Activated naive CD8-positive, alpha-beta T cell treated with anti-CD3 and anti-CD28 coated beads for 36 hours (primary cell): ENCODE measurements at places on chromosomes 1 and 21. TPM values are rescaled to one million over a fixed set of nuclear protein-coding genes. Genes with fewer than 3 reads are reported as not detected.
A peak's percentile ranks its signal among the peaks of the same experiment; 100 is the strongest.

Gene SNX7
- not detected for total RNA-seq

GRCh38 chr21:38774586-38775285, 31.0 kb upstream of the ETS2 start:
- peaks cover 12% of the 10 kb centered on the region for H3K36me3 ChIP-seq
- peaks cover 10% of the 10 kb centered on the region for H3K27me3 ChIP-seq
- no peak overlapping the region for H3K4me3 ChIP-seq
- no peak for DNase-seq
- H3K4me1 ChIP-seq: peaks cover 31% of the 10 kb centered on the region

Gene TFAP2E
- total RNA-seq: 0.27 TPM

GRCh38 chr1:25130895-25131294, 101.4 kb downstream of the SYF2 start:
- peaks cover 8% of the 10 kb centered on the region for H3K4me1 ChIP-seq
- no peak overlapping the region for H3K4me3 ChIP-seq
- no peaks in the 10 kb centered on the region for H3K36me3 ChIP-seq
- no peak for DNase-seq

Gene COL8A2
- total RNA-seq: 1.9 TPM

GRCh38 chr1:110617116-110617515, 11.0 kb upstream of the KCNA2 start:
- no peak overlapping the region for H3K4me3 ChIP-seq
- H3K36me3 ChIP-seq: no peaks in the 10 kb centered on the region
- H3K27me3 ChIP-seq: no peaks in the 10 kb centered on the region
- no peak for DNase-seq
- H3K27ac ChIP-seq: no peak overlapping the region

Gene MEX3A
- total RNA-seq: 0.34 TPM

Gene SMIM1
- total RNA-seq: 1.8 TPM

Gene TTC22
- 4.8 TPM for total RNA-seq

DNA sequence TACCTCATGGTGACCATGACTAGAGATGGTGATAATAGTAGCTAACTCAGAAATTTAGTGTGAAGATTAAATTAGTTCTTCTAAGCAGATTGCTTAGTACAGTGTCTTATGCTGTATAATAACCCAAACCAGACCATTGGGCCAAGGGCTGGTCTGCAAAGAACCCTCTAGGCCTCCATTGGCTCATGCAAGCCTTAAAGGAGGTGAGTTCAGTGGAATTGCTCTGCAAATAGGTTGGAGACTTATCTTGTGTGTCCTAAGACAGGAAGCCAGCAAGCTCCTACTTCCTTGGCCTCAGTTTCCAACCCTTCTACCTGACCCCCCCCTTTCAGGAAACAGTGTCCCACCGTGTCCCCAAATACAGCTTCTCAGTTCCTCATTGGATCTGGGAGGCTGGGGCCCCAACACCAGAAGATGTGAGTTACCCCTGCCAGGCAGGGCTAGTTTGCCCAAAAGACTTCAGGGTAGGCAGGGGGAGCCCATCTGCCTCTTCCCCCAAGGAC, 1.9 kb upstream of the MEF2D start:
- peaks cover 5% of the 10 kb centered on the region for H3K36me3 ChIP-seq
- H3K27me3 ChIP-seq: no peaks in the 10 kb centered on the region
- DNase-seq: no peak
- peak overlapping the region; percentile 74 for H3K4me3 ChIP-seq
- peak overlapping the region; percentile 95 for H3K27ac ChIP-seq
- peaks cover 70% of the 10 kb centered on the region for H3K4me1 ChIP-seq

GRCh38 chr1:241999026-241999425, at the start of gene MAP1LC3C:
MAP1LC3C (minus strand) TSS chr1:241999098; CDS start chr1:241999008, 90 bp downstream.
- peak within 1 kb of the TSS; percentile 43 for H3K4me3 ChIP-seq
- no peaks in the 10 kb centered on the region for H3K36me3 ChIP-seq
- no peak within 1 kb of the TSS for H3K27ac ChIP-seq
- peaks cover 6% of the 10 kb centered on the region for H3K27me3 ChIP-seq
- H3K4me1 ChIP-seq: peaks cover 5% of the 10 kb centered on the region
- DNase-seq: no peak

- H3K4me1 ChIP-seq: no peaks in the 10 kb centered on the region
- H3K4me3 ChIP-seq: no peak overlapping the region
- no peaks in the 10 kb centered on the region for H3K27me3 ChIP-seq
Observed at GRCh38 chr1:113692824-113693431, 66.4 kb downstream of the PHTF1 start.

GRCh38 chr1:162906485-162906884, 45.5 kb upstream of the CCDC190 start:
- no peak overlapping the region for H3K4me3 ChIP-seq
- no peaks in the 10 kb centered on the region for H3K4me1 ChIP-seq
- H3K27me3 ChIP-seq: peaks cover 6% of the 10 kb centered on the region
- no peak overlapping the region for H3K27ac ChIP-seq
- DNase-seq: no peak

GRCh38 chr1:229691362-229691761, 65.3 kb downstream of the URB2 start:
- no peaks in the 10 kb centered on the region for H3K36me3 ChIP-seq
- H3K4me1 ChIP-seq: peaks cover 18% of the 10 kb centered on the region
- no peak overlapping the region for H3K4me3 ChIP-seq
- H3K27me3 ChIP-seq: no peaks in the 10 kb centered on the region
- H3K27ac ChIP-seq: no peak overlapping the region
- no peak for DNase-seq

GRCh38 chr1:222335586-222335985, 212.3 kb downstream of the HHIPL2 start:
- no peak overlapping the region for H3K4me3 ChIP-seq
- no peak for DNase-seq
- H3K27ac ChIP-seq: no peak overlapping the region
- H3K4me1 ChIP-seq: no peaks in the 10 kb centered on the region
- H3K36me3 ChIP-seq: no peaks in the 10 kb centered on the region

- no peaks in the 10 kb centered on the region for H3K4me1 ChIP-seq
- peaks cover 2% of the 10 kb centered on the region for H3K36me3 ChIP-seq
- peak overlapping the region; percentile 58 for H3K27ac ChIP-seq
- no peak overlapping the region for H3K4me3 ChIP-seq
Observed at GRCh38 chr21:46215436-46216131, 13.0 kb downstream of the LSS start.

DNA sequence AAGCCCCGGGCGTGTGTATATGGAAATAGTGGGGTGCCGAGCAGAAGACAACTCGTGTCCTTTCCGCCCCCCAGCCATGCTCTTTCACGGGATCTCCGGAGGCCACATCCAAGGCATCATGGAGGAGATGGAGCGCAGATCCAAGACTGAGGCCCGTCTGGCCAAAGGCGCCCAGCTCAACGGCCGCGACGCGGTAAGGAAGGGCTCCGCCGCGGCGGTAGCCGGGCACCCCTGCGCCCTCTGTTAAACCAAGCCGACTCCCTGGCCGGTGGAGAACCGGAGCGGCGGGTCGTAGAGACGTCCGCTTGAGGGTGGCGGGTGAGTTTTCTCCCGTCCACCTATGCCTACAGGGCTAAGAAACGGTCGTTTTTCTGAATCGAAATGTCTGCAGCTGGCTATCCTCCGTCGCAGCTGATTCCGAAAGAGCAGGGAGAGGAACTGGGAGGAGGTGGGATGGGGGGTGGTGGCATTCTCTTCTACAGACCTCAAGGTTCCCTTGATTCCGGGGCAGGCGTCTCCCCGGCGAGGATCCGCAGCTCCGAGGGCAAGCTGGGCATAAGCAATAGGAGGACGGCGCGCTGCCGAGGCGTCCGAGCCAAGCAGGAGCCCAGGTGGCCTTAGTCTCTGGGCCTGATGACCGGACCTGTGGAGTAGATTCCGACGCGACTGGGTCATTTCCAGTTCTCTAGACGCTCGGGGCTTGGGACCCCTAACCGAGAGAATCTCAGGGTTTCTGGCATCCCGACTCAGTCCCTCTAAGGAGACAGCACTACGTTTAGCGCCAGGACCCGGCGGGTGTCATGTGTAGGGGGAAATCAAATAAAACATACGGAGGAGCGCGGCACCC, 856 bp downstream of the LHX9 start:
- peak overlapping the region; percentile 69 for H3K4me3 ChIP-seq
- peaks cover 63% of the 10 kb centered on the region for H3K4me1 ChIP-seq
- H3K27me3 ChIP-seq: peaks cover 100% of the 10 kb centered on the region
- H3K27ac ChIP-seq: no peak overlapping the region
- peaks cover 2% of the 10 kb centered on the region for H3K36me3 ChIP-seq
- no peak for DNase-seq

- H3K4me3 ChIP-seq: no peak overlapping the region
- no peaks in the 10 kb centered on the region for H3K36me3 ChIP-seq
- H3K27me3 ChIP-seq: no peaks in the 10 kb centered on the region
- no peak for DNase-seq
Observed at GRCh38 chr1:46558966-46559365, 7.5 kb upstream of the KNCN start.

DNA sequence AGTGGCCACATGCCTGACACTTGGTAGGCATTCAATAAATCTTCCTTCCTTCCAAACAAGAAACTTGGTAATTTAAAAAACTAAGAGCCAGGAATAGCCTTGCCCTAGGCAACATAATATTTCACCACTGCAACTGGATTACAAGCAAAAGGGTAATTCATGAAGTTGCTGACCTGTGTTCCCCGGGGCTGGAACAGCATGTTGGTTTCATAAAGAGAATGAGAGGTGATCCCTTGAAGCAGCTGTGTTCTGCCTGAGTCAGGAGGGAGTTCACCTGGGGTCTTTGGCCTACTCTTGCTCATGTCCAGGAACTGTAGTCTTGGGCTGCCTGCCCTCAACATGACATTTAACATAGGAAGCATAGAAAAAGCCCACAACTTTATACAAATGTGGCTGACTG, 329.0 kb upstream of the DAB1 start:
- H3K4me1 ChIP-seq: no peaks in the 10 kb centered on the region
- peaks cover 10% of the 10 kb centered on the region for H3K27me3 ChIP-seq
- no peak overlapping the region for H3K4me3 ChIP-seq
- no peaks in the 10 kb centered on the region for H3K36me3 ChIP-seq

Gene HMGCS2
- total RNA-seq: not detected

GRCh38 chr21:45209046-45209445, 78.6 kb downstream of the POFUT2 start:
- no peak overlapping the region for H3K27ac ChIP-seq
- H3K27me3 ChIP-seq: no peaks in the 10 kb centered on the region
- H3K4me3 ChIP-seq: no peak overlapping the region
- no peak for DNase-seq

- peak; percentile 21 for DNase-seq
- H3K27me3 ChIP-seq: peaks cover 27% of the 10 kb centered on the region
- peaks cover 41% of the 10 kb centered on the region for H3K4me1 ChIP-seq
- H3K27ac ChIP-seq: peak overlapping the region; percentile 16
- H3K36me3 ChIP-seq: peaks cover 4% of the 10 kb centered on the region
Observed at GRCh38 chr1:91885213-91885715, 687 bp downstream of the TGFBR3 start.

- DNase-seq: peak; percentile 37
- H3K36me3 ChIP-seq: peaks cover 68% of the 10 kb centered on the region
- no peaks in the 10 kb centered on the region for H3K27me3 ChIP-seq
- peak overlapping the region; percentile 59 for H3K4me3 ChIP-seq
- peaks cover 88% of the 10 kb centered on the region for H3K4me1 ChIP-seq
- H3K27ac ChIP-seq: peak overlapping the region; percentile 93
Observed at GRCh38 chr1:40394491-40395172, 21.1 kb downstream of the SMAP2 start.
